ENCODE measurements at places on chromosomes 3 and 15.

DNA sequence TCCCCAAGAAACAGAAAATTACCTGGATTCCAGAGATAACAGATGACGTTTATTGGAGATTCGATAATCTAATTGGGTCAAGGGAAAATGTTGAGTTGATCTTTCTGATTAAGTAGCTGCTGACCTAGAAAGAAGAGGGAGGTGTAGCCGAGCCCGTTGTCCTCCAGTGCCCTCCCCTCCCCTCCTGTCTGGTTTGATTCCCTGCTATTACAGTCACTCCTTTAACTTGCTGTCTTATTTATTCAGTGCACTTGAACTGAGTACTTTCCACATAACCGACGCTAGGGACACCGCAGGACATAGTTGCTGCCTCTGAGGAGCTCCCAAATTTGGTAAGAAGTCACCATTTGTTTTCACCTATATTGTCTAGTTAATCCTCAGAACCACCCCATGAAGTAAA, 103.7 kb downstream of the AQP9 start:
- H3K4me1 ChIP-seq = no peaks in the 10 kb centered on the region
- DNase-seq = no peak
- no peaks in the 10 kb centered on the region for H3K36me3 ChIP-seq
- no peak overlapping the region for H3K27ac ChIP-seq

DNA sequence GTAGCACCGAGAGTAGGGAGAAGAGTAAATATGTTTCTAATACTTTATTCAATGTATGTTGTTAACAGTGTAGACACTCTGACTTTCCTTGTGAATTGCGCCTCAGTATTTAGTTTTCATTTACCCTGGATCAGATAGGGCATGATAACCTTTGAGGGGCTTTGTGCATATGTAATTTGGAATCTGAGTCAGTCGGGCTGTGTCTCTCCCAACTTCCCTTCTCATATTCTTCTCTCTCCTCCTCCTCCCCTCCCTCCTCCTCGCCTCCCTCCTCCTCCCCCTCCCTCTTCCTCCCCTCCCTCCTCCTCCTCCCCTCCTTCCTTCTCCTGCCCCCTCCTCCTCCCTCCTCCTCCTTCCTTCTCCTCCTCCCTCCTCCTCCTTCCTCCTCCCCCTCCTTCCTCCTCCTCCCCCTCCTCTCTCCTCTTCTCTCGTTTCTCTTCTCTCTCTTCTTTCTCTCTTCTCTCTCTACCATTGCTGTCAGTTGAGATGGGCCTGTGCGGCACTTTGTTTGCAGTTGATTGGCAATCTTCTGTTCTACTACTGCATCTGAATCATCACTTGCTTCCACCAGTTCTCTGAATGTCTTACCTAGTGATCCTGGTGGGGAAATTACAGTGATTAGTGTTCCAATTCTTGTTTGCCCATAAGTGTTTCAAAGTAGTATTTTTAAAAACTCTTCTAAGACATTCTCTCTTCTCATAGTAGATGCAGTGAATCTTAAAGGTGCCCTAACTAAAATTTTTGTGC, 162.3 kb downstream of the PGPEP1L start:
- peaks cover 26% of the 10 kb centered on the region for H3K4me1 ChIP-seq
- no peak overlapping the region for H3K4me3 ChIP-seq
- H3K27me3 ChIP-seq = no peaks in the 10 kb centered on the region
- H3K27ac ChIP-seq = peak overlapping the region; percentile 69
- no peak for DNase-seq
- H3K36me3 ChIP-seq = no peaks in the 10 kb centered on the region

- no peaks in the 10 kb centered on the region for H3K36me3 ChIP-seq
- peaks cover 31% of the 10 kb centered on the region for H3K27me3 ChIP-seq
- peaks cover 13% of the 10 kb centered on the region for H3K4me1 ChIP-seq
Measured at GRCh38 chr3:197456261-197457091, 99.3 kb downstream of the BDH1 start.

DNA sequence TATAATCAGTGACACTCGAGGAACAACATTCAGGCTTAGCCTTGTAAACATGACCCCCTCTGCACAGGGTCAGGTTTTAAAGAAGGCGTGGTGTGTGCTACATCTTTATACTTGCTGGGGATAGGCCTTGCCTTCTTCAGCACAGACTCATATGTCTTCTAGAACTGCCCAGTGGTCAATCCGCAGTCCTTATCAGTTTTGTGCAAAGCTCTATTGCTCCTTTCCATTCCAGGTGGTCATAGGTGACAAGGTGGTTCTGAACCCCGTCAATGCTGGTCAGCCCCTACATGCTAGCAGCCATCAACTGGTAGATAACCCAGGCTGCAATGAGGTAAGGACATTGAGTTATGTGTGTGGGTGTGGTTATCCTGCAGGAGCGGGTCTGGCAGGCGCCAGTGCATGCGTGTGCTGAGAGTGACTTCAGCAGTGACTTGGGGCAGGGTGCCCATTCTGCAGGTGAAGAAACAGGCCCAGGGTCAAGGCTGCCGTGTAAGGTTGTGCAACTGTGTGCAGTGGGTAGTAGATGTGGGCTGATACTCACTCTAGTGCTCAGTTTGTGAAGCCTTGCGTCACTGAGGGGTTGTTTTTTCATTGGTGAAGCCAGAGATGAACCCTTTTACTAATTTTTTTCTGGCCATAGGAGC, 150.9 kb downstream of the ITPR1 start:
- no peak for DNase-seq
- peaks cover 7% of the 10 kb centered on the region for H3K4me1 ChIP-seq
- H3K4me3 ChIP-seq = no peak overlapping the region
- H3K27me3 ChIP-seq = no peaks in the 10 kb centered on the region
- peak overlapping the region; percentile 22 for H3K27ac ChIP-seq
- H3K36me3 ChIP-seq = peaks cover 28% of the 10 kb centered on the region

GRCh38 chr3:13718436-13718835, 161.4 kb downstream of the WNT7A start:
- no peaks in the 10 kb centered on the region for H3K4me1 ChIP-seq
- DNase-seq = no peak
- H3K27ac ChIP-seq = no peak overlapping the region

DNA sequence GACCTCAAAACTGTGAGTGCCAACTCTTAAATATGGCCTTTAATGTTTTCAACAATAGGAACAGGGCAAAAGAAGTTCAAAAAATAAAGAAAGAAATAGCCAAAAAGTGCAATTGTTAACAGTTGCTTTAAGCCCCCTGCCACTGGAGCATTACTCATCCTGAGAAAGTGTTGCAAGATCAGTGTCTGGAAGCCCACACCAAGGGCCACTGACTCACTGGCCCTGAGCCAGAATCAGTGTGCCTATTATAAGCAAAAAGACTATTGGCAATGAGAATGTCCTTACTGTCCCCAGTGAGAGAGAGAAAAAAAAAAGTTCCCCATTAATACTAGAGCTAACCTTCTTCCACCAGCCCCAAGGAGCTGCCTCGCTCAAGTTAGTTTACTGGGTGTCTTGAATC, 480.1 kb upstream of the ZNF385D start:
- H3K4me3 ChIP-seq = no peak overlapping the region
- no peak overlapping the region for H3K27ac ChIP-seq
- DNase-seq = no peak
- H3K4me1 ChIP-seq = no peaks in the 10 kb centered on the region

- H3K4me1 ChIP-seq = no peaks in the 10 kb centered on the region
- H3K27me3 ChIP-seq = no peaks in the 10 kb centered on the region
- no peaks in the 10 kb centered on the region for H3K36me3 ChIP-seq
- DNase-seq = no peak
- no peak overlapping the region for H3K4me3 ChIP-seq
Measured at GRCh38 chr15:63322541-63322940, 45.1 kb downstream of the APH1B start.

GRCh38 chr3:133987948-133988484, 41.7 kb downstream of the SLCO2A1 start:
- DNase-seq = no peak
- H3K27ac ChIP-seq = no peak overlapping the region
- H3K36me3 ChIP-seq = no peaks in the 10 kb centered on the region
- H3K4me1 ChIP-seq = no peaks in the 10 kb centered on the region

DNA sequence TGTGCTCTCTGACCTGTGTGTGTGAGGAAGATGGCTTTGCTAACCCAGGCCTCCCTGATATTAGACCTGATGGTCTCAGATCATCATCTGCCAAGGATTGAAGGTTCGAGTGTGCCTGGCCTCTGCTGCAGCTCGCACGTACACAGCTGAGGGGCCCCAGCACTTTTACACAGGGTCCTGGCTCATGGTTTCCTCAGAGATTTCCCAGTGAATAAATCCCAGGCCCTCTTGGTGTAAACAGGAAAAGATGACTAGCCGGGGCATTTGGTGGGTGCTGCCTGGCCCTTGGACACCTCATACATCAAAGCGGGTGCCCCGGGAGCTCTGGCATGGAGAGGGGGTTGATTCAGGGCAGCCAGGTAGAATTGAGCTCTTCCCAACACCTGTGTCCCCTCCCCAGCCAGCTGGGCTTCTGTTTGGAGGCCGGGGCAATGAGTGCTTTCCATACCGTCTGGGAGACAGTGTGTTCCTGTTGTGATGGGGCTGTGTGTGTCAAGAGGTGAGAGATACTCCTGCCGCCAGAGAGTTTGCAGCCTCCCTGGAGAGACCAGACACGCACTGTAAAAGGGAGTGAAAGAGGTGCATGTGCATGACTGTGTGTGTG, 72.5 kb upstream of the TLE3 start:
- H3K27me3 ChIP-seq = no peaks in the 10 kb centered on the region
- no peak for DNase-seq
- H3K36me3 ChIP-seq = no peaks in the 10 kb centered on the region
- H3K4me3 ChIP-seq = no peak overlapping the region
- H3K27ac ChIP-seq = no peak overlapping the region

DNA sequence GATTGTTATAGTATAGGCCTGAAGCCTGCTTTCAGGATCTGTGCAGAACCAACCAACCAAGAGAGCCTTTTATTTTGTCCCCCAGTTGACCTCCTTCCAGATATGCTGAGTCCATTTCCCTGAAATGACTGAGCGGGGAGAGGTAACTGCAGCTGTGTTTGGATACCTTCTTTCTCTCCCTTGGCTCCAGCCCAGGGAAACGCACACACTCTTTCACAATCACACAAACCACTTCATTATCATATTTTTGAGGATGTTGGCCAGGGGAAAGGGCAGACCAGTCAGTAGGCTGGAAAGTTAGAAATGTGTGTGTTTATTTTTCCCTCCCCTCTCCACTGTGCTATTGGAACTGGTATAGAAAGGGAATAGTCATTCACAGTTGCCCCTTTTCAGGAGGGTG, 417.7 kb upstream of the TBL1XR1 start:
- H3K27me3 ChIP-seq = no peaks in the 10 kb centered on the region
- H3K27ac ChIP-seq = no peak overlapping the region
- no peaks in the 10 kb centered on the region for H3K36me3 ChIP-seq
- peaks cover 7% of the 10 kb centered on the region for H3K4me1 ChIP-seq
- DNase-seq = no peak

- H3K4me1 ChIP-seq = no peaks in the 10 kb centered on the region
- no peaks in the 10 kb centered on the region for H3K27me3 ChIP-seq
- no peak overlapping the region for H3K4me3 ChIP-seq
- no peak for DNase-seq
- H3K27ac ChIP-seq = no peak overlapping the region
Measured at GRCh38 chr3:142356818-142357217, 91.0 kb downstream of the XRN1 start.

- peak overlapping the region; percentile 72 for H3K27ac ChIP-seq
- H3K27me3 ChIP-seq = no peaks in the 10 kb centered on the region
- no peaks in the 10 kb centered on the region for H3K36me3 ChIP-seq
- peaks cover 35% of the 10 kb centered on the region for H3K4me1 ChIP-seq
Measured at GRCh38 chr3:32371461-32372212, 20.0 kb upstream of the CMTM7 start.

GRCh38 chr15:66041276-66041675, 172.0 kb downstream of the RAB11A start:
- no peak for DNase-seq
- no peaks in the 10 kb centered on the region for H3K36me3 ChIP-seq
- no peak overlapping the region for H3K27ac ChIP-seq
- H3K4me3 ChIP-seq = no peak overlapping the region

DNA sequence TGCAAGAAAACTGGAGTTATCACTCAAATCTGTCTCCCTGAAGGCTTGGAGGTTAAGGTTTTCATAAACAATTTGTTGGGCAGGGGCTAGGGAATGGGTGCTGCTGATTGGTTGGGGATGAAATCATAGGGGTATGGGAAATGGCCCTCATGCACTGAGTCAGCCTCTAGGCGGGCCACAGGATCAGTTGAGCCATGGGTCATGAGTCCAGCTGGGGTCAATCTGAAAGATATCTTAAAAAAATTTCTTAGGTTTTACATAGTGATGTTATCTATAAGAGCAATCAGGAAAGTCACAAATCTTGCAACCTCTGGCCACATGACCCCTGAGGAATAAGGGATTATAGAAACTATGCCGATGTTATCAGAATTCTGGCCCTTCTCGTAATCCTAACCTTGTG, 491.7 kb downstream of the ZIC1 start:
- H3K27me3 ChIP-seq = no peaks in the 10 kb centered on the region
- no peaks in the 10 kb centered on the region for H3K36me3 ChIP-seq
- no peak overlapping the region for H3K27ac ChIP-seq
- no peak overlapping the region for H3K4me3 ChIP-seq
- DNase-seq = no peak

- peak overlapping the region; percentile 86 for H3K4me3 ChIP-seq
- peaks cover 90% of the 10 kb centered on the region for H3K4me1 ChIP-seq
- H3K27ac ChIP-seq = peak overlapping the region; percentile 70
- peaks cover 90% of the 10 kb centered on the region for H3K36me3 ChIP-seq
Measured at GRCh38 chr3:185928496-185928895, 9.3 kb downstream of the TRA2B start.

DNA sequence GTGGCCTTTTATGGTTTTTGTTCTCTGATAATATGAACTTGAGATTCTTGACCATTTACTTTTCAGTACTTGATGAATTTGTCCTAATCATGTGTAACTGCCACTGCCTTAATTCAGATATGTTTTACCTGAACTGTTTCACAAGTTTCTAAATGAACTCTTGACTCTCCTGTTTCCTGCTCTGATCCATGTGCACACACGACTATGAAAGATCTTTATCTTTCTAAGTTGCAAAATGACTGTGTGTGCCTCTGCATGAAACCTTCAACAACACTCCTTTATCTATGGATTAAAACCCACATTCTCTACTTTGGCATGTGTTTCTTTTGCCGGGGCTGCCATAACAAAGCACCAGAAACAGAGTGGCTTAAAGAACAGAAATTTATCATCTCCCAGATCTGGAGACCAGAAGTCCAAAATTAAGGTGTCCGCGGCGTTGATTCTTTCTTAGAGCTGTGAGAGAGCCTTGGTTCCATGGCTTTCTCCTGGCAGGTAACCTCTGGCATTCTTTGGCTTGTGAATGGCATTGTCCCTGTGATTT, 275.0 kb downstream of the ADAMTSL3 start:
- H3K27me3 ChIP-seq = peaks cover 12% of the 10 kb centered on the region
- H3K36me3 ChIP-seq = no peaks in the 10 kb centered on the region
- H3K4me1 ChIP-seq = peaks cover 10% of the 10 kb centered on the region
- DNase-seq = no peak
- H3K27ac ChIP-seq = peak overlapping the region; percentile 57

- H3K4me3 ChIP-seq = no peak overlapping the region
- H3K36me3 ChIP-seq = peaks cover 22% of the 10 kb centered on the region
- H3K27ac ChIP-seq = no peak overlapping the region
- no peak for DNase-seq
- H3K4me1 ChIP-seq = peaks cover 61% of the 10 kb centered on the region
- H3K27me3 ChIP-seq = no peaks in the 10 kb centered on the region
Measured at GRCh38 chr15:29058903-29059539, 173.2 kb downstream of the APBA2 start.

GRCh38 chr3:137669519-137670060, 94.5 kb upstream of the SOX14 start:
- no peak overlapping the region for H3K27ac ChIP-seq
- no peaks in the 10 kb centered on the region for H3K36me3 ChIP-seq
- no peaks in the 10 kb centered on the region for H3K27me3 ChIP-seq
- H3K4me3 ChIP-seq = no peak overlapping the region

Data from activated naive CD8-positive, alpha-beta T cell treated with anti-CD3 and anti-CD28 coated beads for 36 hours (primary cell).